Mesendoderm (in vitro differentiated cells): ENCODE measurements at places on chromosomes 1 and 21.

DNA sequence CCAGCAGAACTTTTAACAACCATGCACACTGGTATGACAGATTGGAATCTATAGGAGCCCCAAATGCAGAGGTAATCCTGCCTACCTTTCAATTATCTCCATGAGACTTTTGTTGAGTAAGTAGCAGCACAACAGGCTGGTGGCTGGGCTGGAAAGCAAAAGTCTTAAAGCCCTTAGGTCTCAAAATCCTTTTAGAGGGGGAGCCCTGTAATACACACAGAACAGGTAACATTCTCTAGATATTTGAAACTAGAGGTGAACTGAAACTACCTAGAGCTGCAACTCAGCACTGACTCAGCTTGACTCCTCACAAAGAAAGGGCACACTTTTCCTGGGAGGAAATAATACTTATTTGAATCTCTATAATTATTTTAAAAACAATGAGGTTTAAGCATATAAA lies 71.5 kb downstream of the CLCA4 start:
- H3K27me3 ChIP-seq, result no peaks in the 10 kb centered on the region
- no peak overlapping the region for H3K27ac ChIP-seq
- no peaks in the 10 kb centered on the region for H3K36me3 ChIP-seq
- no peaks in the 10 kb centered on the region for H3K4me1 ChIP-seq
- H3K4me3 ChIP-seq, result no peak overlapping the region

DNA sequence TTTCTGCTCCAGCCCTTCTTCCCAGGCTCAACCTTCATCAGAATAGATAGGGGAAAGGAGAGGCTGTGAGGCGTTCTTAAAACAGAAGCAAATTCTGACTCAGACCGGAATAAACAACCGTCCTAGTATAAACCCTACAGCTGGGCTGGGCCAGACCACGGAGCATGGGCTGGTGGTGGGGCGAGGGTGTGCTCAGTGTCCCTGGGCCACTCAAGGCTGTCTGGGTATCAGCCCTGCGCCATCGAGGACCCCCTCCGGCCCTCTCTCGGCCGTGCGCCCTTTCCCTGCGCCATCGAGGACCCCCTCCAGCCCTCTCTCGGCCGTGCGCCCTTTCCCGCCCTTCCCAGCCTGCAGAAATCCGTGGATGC lies 36.0 kb downstream of the CAPN2 start:
- no peaks in the 10 kb centered on the region for H3K27me3 ChIP-seq
- H3K4me1 ChIP-seq, result peaks cover 12% of the 10 kb centered on the region
- peak; percentile 51 for DNase-seq
- peaks cover 7% of the 10 kb centered on the region for H3K36me3 ChIP-seq

GRCh38 chr1:166036092-166036491 lies 130.7 kb downstream of the FAM78B start:
- peaks cover 5% of the 10 kb centered on the region for H3K4me1 ChIP-seq
- H3K4me3 ChIP-seq, result no peak overlapping the region
- no peaks in the 10 kb centered on the region for H3K36me3 ChIP-seq
- no peaks in the 10 kb centered on the region for H3K27me3 ChIP-seq
- H3K27ac ChIP-seq, result no peak overlapping the region

DNA sequence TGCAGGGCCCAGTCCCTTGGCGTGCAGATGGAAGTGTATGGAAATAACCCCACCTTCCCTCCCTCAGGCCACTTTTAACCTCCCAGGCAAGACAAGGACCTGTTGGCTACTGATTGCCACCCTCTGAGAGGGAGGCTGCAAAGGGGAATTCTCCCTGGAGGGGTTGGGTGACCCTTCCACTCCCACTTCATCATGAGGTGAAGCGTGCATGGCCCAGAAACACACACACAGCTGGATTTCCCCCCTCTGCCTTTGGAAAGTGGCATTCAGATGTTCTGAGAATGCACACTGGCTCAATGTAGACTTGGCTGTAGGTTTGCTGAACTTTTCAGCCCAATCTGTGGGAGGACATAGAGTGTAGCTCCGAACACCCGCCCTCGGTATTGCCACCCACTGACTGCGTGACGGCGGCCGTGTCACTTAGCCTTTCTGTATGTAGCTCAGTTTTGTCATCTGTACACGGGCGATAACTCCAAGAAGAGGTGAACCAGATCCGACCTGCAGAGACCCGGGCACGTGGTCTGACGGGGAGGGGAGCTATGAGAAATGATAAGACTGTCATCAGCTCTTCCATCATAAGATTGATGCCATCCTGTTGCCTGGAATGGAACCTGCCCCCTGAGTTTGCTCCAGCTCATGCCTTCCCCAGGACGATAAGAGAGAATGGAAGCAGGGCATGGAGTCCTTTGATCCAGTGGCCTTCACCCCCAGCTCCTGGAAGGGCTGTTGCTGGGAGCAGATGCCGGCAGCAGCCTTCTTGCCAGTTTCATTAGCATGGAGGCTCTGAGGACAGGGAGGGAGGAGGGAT lies 19.3 kb downstream of the MIIP start:
- no peak for DNase-seq
- H3K4me1 ChIP-seq, result no peaks in the 10 kb centered on the region
- no peaks in the 10 kb centered on the region for H3K36me3 ChIP-seq
- no peak overlapping the region for H3K27ac ChIP-seq

GRCh38 chr1:26999440-26999987 lies 6.0 kb downstream of the TRNP1 start:
- peak; percentile 99 for DNase-seq
- H3K4me1 ChIP-seq, result peaks cover 21% of the 10 kb centered on the region
- H3K27ac ChIP-seq, result peak overlapping the region; percentile 71
- H3K36me3 ChIP-seq, result no peaks in the 10 kb centered on the region
- H3K27me3 ChIP-seq, result no peaks in the 10 kb centered on the region

DNA sequence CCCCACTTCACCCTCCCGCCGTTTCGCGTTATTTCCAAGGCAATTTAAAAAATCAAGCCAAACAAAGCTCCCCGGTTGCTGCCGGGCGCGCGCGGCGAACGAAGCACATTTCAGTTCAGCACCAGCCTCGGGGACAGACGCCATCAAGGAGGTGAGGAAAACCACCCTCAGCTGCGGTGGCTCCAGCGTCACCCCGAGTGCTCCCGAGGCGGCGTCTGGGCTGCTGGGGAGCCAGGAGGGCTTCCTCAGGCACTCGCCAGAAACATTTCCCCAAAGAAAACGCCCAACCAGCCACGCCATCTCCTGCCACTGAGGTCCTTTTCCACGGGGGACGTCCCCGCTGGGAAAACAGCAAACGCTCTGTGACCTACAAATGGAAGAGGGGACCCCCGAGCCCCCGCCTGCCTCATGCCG lies 623 bp downstream of the GNG4 start:
- H3K36me3 ChIP-seq, result no peaks in the 10 kb centered on the region
- DNase-seq, result peak; percentile 87
- H3K4me3 ChIP-seq, result peak overlapping the region; percentile 23
- no peak overlapping the region for H3K27ac ChIP-seq

DNA sequence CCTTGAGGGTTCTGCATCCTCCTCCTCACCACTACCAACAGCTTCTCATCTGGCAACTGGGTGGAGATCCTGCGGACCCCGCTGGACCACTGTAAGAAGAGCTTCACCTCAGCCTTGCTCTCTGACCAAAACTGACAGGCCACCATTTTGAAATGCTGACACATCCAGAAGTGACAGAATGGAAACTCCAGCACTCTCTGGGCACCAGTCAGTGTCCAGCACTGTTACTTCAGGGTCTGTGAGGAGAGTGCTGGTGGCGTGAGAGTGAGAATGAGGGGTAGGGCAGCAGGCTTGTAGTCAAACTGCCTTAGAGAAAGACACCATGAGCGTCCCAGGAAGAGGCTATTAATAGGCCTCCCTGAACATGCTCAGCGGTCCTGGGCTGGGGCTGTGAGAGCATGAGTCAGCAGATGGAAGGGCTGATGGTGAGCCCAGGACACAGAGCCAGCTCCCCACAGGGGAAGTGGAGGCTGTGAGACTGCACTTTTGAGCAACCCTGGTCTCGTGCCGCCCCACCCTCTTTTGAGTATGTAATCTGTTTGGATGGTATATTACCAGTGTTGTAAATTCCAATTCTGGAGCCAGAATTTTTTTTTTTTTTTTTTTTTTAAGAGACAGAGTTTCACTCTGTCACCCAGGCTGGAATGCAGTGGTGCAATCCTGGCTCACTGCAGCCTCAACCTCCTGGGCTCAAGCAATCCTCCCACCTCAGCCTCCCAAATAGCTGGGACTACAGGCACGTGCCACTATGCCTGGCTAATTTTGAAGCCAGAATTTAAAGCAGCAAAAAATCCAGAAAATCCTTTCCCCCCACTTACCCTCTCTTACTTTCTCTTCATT lies 34.4 kb upstream of the SLC30A1 start:
- no peak overlapping the region for H3K27ac ChIP-seq
- peak; percentile 71 for DNase-seq
- H3K36me3 ChIP-seq, result no peaks in the 10 kb centered on the region
- H3K4me1 ChIP-seq, result peaks cover 2% of the 10 kb centered on the region

DNA sequence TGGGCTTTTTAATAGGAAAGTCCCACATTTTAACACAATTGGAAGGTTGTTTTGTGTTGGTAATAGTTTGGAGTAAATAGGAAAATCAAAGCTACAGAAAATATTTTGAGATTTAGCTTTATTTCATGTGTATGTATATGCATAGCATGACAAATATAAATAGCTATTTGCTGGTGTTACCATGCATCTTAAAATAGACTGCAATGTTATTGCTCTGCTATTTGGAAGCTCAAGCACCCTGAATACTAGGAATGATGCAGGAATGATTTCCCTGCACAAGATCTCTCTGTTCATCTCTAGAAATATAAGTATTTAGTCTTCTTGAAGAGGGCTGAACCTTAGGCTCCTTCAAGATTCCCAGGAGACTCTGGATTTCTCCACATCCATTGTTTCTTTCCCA lies 268.3 kb upstream of the POGK start:
- no peaks in the 10 kb centered on the region for H3K27me3 ChIP-seq
- H3K4me1 ChIP-seq, result no peaks in the 10 kb centered on the region
- no peaks in the 10 kb centered on the region for H3K36me3 ChIP-seq
- no peak for DNase-seq
- no peak overlapping the region for H3K4me3 ChIP-seq

DNA sequence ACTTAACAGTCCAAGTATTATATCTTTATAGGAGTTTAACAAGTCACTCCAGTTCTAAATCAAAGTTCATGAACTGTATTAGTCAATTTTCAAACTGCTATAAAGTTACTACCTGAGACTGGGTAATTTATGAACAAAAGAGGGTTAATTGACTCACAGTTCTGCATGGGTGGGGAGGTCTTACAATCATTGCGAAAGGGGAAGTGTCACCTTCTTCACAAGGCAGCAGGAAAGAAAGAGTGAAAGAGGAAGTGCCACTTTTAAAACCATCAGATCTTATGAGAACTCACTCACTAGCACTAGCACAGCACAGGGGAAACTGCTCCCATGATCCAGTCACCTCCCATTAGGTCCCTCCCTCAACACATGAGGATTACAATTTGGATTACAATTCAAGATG lies 70.0 kb downstream of the CLCA4 start:
- no peak overlapping the region for H3K27ac ChIP-seq
- DNase-seq, result no peak
- no peaks in the 10 kb centered on the region for H3K36me3 ChIP-seq
- H3K4me1 ChIP-seq, result no peaks in the 10 kb centered on the region
- H3K4me3 ChIP-seq, result no peak overlapping the region

- H3K4me3 ChIP-seq, result no peak overlapping the region
- no peaks in the 10 kb centered on the region for H3K27me3 ChIP-seq
- peaks cover 2% of the 10 kb centered on the region for H3K36me3 ChIP-seq
- peak; percentile 97 for DNase-seq
Measured at GRCh38 chr21:45427331-45428271, 22.6 kb downstream of the COL18A1 start.

GRCh38 chr1:187763465-187763864 lies 934.7 kb downstream of the PLA2G4A start:
- H3K4me1 ChIP-seq, result no peaks in the 10 kb centered on the region
- DNase-seq, result no peak
- H3K27me3 ChIP-seq, result no peaks in the 10 kb centered on the region
- no peaks in the 10 kb centered on the region for H3K36me3 ChIP-seq
- H3K4me3 ChIP-seq, result no peak overlapping the region

DNA sequence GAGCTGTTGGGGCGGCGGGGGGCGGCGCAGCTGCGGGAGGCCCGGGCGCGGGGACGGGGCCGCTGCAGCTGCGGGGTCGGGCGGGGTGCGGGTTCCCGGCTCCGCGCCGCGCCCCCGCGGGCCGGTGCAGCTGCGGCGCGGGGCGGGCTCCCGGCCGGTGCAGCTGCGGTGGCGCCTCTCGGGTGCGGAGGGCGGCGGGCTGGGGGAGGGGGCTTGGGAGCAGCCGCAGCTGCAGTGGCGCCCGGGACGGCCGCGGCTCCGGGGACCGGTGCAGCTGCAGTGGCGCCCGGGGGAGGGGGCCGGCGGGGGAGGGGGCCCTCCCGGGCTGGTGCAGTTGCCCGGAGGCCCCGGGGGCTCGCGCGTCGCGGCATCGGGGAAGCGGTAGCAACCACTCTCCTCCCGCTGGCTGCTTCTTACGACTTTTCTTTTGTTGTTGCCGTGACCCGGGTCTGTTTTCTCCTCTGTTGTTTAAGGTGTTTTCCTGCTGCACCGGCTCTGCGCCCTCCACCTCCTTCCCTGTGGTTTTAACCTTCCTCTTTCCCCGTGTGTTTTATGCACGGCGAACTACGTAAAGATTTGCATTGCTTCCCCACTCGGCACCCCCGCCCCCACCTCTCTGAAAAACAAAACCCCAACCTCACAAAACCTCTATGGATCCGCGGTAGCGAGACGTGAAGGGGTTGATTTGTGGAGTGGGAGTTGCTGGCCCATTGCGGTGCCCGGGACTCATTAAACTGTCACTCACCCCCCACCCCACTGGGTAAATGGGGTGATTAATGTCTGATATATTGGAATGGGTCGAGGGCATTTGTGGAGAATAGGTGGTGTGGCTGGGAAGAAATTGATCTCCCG lies 1.7 kb upstream of the ZBTB18 start:
- no peaks in the 10 kb centered on the region for H3K27me3 ChIP-seq
- H3K27ac ChIP-seq, result no peak overlapping the region
- peak overlapping the region; percentile 80 for H3K4me3 ChIP-seq
- peaks cover 4% of the 10 kb centered on the region for H3K4me1 ChIP-seq

DNA sequence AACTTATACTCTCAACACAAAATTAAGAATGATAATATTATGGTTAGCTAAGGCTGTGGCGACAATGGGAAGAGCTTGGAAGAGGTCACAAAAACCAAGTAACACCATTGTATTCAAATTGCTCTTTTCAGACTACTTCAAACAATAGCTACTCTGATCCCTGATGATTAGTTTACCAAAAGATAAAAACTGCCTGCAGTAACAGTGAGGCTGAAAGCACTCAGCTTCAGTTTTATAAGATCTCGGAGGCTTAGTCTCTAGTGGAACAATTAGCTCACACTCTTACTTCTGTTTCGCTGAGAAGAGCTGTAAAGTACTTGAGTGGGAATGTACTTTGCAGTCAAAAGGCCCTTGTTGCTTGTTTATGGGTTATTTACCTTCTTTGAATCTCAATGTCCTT lies 278.5 kb downstream of the LRRC7 start:
- H3K27ac ChIP-seq, result no peak overlapping the region
- no peaks in the 10 kb centered on the region for H3K27me3 ChIP-seq
- H3K4me1 ChIP-seq, result no peaks in the 10 kb centered on the region
- H3K36me3 ChIP-seq, result no peaks in the 10 kb centered on the region
- no peak overlapping the region for H3K4me3 ChIP-seq

GRCh38 chr21:25583370-25584130 lies 23.7 kb downstream of the MRPL39 start:
- no peak overlapping the region for H3K27ac ChIP-seq
- H3K4me1 ChIP-seq, result no peaks in the 10 kb centered on the region
- H3K36me3 ChIP-seq, result peaks cover 1% of the 10 kb centered on the region
- DNase-seq, result no peak
- no peak overlapping the region for H3K4me3 ChIP-seq
